ENCODE measurements at places on chromosomes 13 and 19.

DNA sequence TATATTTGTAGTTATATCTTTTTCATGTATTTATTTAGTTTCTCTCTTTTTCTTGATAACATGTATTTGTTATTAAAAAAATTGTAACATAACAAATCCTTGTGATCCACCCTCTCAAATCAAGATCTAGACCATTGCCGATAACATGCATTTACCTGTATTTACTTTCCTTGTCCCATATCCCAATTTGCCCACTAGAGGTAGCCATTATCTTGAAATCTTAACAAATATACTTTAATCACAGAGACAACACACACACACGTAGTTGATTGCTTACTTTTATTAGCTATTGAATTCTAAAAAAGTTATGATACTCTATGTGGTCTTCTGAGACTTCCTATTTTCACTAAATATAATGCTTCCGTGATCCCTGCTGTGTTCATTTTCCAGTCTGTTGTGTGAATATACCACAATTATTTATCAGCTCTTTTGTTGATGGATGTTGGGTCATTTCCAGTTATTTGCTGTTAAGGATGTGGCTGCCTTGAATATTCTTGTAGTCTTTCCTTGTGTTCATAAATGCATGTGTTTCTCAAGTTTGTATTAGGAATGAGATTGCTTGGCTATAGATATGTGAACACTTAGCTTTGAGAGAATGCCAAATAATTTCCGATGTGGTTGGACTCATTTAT is 31.3 kb upstream of the ZMYM2 start:
- no peak for DNase-seq

GRCh38 chr19:6066661-6067646 is 43.3 kb downstream of the RFX2 start:
- no peak for DNase-seq

- no peak for DNase-seq
These were observed 28.5 kb downstream of the GARRE1 start for GRCh38 chr19:34282611-34283519.

- no peak for DNase-seq
These were observed 128.7 kb downstream of the MAB21L1 start for GRCh38 chr13:35347679-35348205.

- no peak for DNase-seq
These were observed 15.2 kb downstream of the KLF5 start for GRCh38 chr13:73074014-73074413.

GRCh38 chr19:44891016-44891882 is at the start of gene TOMM40:
Gene TOMM40 (plus strand): TSS chr19:44891254. CDS start chr19:44891416, 162 bp downstream.
- peak; percentile 41 for DNase-seq

DNA sequence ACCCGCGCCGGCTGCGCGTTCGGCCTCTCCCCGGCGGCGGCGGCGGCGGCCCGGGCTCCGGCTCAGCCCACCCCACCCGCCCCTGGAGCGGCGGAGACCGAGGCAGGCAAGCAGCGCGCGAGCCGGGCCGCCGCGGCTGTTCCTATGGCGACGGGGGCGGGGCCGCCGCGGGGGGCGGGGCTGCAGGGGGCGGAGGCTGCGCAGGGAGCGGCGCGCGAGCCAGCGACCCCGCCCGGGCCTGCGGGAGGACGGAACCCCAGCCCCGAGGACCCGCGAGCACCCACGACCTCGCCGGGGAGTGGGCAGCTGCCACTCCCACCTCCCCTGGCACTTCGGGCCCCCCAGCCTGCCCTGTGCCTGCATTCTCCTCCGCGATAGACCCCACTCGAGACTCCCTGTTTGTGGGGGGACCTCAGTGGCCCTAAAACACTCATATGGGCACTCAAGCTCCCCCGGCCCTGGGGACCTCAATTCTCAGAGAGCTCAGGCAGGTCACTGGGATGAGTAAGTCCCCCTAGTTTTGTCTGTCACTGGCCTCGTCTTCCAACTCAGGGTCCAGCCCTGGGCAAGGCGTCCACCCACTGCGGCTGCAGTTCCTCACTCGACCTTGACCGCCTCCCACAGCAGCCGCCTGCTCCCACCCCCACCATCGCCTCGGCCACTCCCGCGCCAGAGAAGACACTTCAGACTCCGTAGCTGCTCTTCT is at the start of gene CTXN1:
TSS of gene CTXN1 (minus strand) at position 115 of the 706 bp plus-strand sequence. CDS start 597 bp downstream, outside the sequence.
- peak; percentile 85 for DNase-seq

DNA sequence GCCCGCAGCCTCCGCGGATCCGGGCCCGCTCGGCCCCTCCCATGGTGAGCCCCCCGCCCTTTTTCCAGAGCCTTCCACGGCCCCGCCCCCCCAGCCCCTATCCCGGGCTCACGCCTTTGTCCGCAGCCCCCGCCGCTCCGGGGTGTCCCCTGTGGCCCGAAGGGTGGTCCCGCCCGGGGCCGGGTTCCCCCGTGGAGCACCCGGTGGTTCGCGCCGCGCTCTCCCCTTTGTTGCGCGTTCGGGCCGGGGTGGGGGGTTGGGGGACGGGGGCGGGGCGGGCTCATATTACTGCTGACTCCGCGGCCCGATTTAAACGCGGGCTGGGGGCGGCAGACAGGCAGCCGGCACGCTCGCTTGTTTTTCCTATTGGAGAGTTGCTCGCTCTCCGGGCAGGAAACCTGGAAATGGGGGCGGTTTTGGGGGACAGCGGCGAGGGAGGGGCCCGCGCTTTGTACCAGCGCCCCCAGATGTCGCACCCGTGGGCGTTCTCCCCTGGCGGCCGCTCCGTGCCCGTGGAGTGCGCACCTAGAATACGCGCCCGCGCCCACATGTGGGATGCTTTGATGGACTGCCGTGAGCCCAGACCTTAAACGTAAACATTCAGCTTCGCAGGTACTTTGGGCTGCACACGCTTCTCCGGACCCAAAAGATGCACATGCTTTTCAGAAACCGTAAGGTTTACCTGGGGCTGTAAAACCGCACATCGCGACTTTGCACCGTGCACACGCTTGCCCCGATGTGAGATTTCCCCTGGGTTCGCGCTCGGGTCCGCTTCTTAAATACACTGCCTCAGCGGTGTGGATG is 699 bp downstream of the PTOV1 start:
- peak; percentile 46 for DNase-seq

DNA sequence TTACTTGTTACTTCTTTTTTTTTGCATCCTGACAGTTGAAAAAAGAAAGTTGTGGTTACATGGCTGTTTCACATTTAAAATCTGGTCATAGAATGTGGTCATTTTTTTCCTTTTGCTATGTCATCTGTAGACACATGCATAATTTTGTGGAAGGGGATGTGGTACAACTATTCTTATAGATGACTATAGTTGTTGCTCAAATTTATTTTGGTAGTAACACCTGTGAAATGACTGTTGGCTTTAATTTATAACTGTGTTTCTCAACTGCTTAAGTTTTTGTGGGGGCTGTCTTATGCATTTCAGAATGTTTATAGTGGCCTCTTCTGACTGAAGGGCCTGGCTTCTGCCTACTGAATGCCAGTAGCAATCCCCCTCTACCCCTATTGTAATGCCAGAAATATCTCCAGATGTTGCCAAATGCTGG is 130.5 kb downstream of the PAN3 start:
- no peak for DNase-seq

- DNase-seq: no peak
These were observed 814 bp downstream of the ZNF211 start for GRCh38 chr19:57633832-57634131.

- no peak for DNase-seq
These were observed 793 bp downstream of the LRFN1 start for GRCh38 chr19:39319892-39320248.

- DNase-seq: no peak
These were observed 2494.9 kb upstream of the PCDH20 start for GRCh38 chr13:63910511-63910910.

DNA sequence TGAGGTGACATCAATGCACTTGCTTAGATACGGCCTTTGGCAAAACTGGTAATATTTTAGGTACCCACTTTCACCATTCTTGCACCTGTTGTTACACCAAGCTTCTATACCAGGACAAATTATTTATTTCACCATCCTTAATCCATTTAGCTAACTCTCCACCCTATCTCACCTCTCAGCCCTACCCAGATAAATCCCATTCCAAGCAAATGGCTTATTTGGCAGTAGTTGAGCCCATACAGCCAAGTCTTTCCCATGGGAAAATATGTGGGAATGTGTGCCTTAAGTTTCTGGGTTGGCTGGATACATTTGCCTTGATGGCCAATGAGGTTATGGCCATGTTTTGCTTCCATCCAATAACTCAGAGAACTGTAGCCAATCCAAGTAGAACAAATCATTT is 551.9 kb downstream of the GPC6 start:
- DNase-seq: no peak

GRCh38 chr13:50225193-50226155 is 210.2 kb downstream of the KCNRG start:
- no peak for DNase-seq

GRCh38 chr19:4581666-4582553 is 22.4 kb upstream of the SEMA6B start:
- DNase-seq: peak; percentile 47

GRCh38 chr19:40756502-40757110 is 5.6 kb downstream of the SNRPA start:
- peak; percentile 71 for DNase-seq

DNA sequence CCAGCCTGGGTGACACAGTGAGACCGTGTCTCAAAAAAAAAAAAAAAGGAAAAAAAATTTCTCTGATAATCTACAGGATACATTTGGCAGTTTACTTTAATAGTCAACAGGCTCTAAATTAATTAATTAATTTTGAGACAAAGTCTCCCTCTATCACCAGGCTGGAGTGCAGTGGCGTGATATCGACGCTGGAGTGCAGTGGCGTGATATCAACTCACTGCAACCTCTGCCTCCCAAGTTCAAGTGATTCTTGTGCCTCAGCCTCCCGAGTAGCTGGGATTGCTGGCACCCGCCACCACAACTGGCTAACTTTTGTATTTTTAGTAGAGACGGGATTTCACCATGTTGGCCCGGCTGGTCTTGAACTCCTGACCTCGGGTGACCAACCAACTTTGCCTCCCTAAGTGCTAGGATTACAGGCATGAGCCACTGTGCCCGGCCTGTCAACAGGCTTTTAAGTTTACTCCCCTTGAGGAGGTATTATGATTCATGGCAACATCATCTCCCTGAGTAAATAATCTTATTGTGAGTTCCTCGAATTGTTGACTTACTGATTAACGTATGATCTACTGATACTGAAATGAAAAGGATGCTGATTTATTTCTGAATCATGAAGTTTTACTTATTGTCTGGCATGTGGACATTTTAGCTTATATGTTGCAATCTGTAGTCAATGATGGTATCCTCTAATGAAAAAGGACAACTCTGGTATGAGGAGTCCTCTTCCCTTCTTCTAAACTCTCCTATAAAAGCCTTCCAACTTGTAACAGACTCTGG is 21.3 kb upstream of the MTRF1 start:
- no peak for DNase-seq

DNA sequence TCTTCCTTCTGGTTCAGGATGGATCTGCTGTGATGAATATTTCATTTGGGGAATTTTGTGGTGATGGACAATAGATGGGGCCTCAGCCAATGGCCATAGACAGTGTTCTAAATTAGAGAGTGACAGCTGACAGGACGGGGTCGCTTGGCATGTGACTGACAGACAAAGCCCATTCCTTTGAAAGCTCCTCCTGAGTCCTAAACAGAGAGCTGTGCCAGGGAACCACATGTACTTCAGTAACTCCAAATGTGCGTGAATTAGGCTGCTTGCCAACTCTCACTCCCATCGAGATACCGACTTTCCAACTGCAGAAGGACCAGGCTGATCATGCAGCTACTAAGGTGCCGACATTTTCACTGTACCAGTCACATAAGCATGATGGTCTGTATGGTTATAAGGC is 187.7 kb downstream of the SHISA2 start:
- no peak for DNase-seq

DNA sequence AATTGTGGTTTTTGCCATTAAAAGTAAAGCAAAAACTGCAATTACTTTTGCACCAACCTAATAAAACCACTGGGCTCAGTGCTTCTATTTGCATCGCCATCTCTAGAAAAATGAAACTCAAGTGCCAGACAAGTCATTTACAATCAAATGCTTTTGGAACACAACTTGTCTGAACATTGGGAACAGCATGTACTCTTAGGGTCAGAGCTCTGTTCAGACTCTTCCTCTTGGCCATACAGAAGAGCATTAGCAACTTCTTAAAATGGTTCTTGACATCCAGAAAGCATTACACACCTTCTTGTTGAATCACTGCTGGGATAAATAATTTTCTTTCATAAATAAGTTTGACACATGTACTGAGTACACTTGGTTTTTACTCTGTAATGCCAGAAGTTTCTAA is 272.5 kb downstream of the DCLK1 start:
- DNase-seq: no peak

DNA sequence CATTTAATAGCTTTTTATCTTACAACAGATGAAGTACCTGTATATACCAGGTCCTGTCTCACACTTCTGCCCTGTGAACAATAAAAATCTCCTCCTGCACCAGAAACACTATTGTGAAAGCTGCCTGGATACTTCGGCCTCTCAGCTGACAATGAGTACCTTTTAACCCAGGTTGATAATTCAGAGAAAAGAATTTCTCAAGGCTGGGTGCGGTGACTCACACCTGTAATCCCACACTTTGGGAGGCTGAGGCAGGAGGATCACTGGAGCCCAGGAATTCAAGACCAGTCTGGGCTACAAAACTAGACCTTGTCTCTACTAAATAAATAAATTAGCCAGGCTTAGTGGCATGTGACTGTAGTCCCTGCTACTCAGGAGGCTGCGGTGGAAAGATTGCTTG is 65.3 kb upstream of the TM9SF2 start:
- DNase-seq: no peak

GRCh38 chr19:20365146-20365545 is 198.1 kb downstream of the ZNF486 start:
- DNase-seq: no peak
